CD4-positive, alpha-beta T cell treated with Interleukin-12 subunit alpha and Interleukin-12 subunit beta, for 1 hour (primary cell): ENCODE measurements at places on chromosomes 3 and 15.

- DNase-seq = no peak
Measured at GRCh38 chr3:59046839-59047238, 3.0 kb downstream of the CFAP20DC start.

DNA sequence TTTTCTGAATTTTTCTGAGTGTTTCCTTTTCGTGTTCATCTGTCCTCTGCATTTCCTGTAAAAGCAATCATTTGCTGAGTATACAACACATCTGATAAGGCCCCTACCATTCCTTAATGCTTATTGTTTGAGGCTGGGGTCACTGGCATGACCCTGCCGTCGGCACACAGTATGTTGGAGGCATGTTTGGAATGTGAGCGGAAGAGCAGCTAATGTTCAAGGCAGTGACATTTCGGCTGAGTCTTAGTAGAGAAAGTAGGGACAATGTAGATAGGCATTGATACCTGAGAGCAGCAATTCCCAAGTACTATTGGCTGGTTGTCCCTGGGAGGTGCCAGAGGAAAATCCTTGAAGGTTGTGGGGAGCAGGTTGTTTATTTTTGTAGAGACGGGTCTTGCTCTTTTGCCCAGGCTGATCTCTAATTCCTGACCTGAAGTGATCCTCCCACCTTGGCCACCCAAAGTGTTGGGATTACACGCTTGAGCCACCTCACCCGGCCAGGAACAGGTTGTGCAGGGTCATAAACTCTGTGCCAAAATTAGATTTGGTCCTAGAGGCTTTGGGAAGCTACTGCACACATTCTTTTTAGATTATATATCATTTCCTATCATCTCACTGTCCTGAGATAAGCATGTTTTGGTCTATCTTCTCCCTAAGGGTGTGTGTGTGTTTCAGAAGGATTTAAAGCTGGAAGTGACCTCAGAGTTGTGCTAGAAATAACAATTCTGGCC lies 13.5 kb downstream of the PTPN23 start:
- no peak for DNase-seq

DNA sequence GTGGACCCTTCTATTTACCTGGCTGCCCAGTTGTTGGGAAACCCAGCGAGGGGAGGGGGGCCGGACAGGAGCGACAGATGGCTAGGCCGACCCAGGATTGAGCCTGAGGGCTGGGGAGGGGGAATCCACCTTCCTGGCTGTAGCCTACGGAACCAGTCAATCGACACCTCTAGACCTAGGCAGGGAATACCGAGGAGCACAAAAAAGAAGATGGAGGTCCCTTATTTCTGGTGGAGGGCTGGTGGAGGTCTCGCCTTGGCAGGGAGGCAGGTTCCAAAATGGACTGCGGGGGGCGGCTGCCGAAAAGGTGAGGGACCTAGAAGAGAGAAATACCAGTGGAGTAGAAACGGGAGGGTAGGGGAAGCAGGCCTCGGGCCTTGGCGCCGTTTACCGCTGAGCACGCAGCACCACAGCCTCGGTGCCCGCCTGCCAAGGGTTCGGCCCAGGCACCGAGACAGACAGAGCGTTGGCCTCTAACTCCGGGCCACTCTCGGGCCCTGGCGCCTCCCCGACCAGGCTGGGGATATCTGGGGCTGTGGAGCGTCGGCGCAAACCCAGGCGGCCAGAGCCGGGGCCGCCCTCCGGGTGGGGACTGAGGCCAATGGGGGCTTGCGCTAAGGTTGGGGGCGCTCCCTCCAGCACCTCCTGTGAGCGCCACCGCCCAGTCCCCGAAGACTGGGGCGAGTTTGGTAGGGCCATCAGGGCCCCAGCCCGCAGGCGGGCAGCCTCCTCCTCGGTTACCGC lies 1.6 kb downstream of the ANKRD63 start:
- DNase-seq = no peak

DNA sequence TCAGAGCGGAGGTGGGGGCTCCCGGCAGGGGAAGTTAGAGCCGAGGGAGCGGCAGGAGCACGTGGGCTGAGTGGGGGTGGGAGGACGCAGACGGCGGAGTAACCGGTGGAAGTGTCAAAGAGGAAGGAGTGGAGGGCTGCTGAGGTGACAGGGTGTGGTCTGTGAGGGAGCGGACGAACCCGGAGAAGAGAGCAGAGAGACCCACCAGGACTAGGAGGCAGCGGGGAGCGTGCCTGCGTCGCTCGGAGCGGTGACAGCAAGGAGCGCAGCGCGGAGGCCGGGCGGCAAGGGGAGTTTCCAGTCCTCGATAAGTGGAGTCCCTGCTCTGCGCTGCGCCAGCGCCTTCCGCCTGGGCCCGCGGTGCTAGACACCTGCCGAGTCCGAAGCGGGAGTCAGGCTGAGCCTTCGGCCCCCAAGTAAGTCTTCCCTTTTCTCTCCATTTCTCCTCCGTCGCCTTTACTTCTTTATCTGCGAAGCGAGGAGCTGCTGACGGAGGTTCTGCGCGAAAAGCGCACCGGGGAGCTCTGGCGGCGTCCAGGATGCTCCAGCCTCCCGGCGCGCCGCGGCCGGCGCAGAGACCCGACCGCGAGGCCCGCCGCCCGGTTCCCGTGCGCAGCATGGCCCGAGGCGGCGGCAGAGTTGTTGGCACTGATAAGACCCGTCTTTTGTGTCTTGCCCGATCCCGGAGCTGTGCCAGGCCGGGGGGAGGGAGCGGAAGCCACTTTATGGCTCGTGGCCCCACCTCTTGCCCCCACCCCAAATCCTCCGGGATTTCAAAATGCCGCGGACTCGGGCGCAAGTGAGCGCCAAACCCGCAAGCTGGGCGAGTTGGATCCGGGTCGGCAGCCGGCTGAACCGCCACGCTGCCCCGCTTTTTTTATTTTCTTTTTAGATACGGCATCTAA lies 533.0 kb upstream of the SEMA6D start:
- DNase-seq = no peak

DNA sequence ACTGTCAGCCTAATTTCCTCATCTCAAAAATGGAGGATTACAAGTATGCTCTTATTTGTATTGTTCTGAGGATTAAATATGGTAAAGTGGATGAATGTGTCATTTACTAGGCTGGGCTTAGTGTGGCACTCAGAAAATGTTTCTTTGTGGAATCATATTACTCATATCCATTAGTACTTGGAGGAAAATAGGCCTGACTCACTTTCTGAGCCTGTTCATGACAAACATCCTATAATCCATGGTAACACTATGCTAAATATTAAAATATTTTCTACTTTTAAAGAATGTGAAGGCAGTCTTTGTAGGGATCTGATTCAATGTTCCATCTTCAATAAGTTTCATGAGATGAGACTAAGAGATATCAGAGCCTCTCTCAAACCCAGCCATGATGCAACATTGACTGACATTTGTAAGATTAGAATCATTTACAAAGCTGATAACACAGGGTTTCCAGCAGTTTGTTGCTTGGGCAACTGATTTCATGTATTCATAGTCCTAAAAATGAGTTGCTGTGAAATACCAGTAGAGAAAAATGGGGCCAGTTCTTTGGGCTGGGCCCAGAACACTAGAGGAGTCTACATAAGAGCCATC lies 1048.5 kb downstream of the NTRK3 start:
- DNase-seq = no peak

DNA sequence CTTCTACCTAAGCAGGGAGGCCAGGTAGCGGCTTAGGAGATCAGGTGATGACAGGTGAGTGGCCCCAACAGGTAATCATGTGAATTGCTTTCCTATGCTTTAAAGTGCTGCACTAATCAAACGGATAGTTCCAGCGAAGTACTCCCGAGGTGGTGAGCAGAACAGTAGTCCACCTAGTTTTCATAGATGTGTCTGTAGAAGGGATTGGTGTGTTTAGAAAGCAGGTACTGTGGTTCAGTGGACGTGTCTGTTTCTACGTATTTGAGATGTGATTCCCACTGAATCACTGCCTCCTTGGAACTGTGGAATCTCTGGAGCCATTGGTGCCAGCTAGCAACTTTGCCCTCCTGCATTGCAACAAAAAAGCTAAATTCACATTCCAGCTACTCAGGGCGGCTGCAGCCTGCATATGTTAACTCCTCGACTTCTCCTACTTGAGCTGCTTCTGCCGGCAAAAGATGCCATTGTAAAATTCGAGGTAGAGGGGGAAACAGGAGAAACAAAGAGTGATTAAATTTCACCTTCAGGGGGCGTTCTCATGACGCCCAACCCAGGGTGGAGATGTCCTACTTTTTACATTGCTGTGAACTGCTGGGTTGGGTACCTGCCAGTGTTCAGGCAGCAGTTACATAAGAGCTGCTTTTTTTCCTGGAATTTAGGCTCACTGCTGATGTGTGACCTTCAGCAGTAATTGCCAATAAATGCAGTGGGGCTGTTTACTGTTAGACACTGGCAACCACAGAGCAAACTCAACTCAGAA lies 227.3 kb downstream of the ITPR1 start:
- DNase-seq = peak; percentile 57

GRCh38 chr3:125431391-125431790 lies 56.3 kb upstream of the ZNF148 start:
- DNase-seq = no peak

GRCh38 chr3:123105201-123106189 lies 38.7 kb downstream of the PDIA5 start:
- DNase-seq = no peak

GRCh38 chr3:6770397-6770690 lies 90.6 kb upstream of the GRM7 start:
- no peak for DNase-seq

GRCh38 chr3:186882881-186883685 lies 40.6 kb downstream of the ADIPOQ start:
- no peak for DNase-seq

GRCh38 chr3:181824961-181825360 lies 113.2 kb downstream of the SOX2 start:
- DNase-seq = no peak

- DNase-seq = no peak
Measured at GRCh38 chr3:133691273-133692107, 29.7 kb upstream of the TOPBP1 start.

DNA sequence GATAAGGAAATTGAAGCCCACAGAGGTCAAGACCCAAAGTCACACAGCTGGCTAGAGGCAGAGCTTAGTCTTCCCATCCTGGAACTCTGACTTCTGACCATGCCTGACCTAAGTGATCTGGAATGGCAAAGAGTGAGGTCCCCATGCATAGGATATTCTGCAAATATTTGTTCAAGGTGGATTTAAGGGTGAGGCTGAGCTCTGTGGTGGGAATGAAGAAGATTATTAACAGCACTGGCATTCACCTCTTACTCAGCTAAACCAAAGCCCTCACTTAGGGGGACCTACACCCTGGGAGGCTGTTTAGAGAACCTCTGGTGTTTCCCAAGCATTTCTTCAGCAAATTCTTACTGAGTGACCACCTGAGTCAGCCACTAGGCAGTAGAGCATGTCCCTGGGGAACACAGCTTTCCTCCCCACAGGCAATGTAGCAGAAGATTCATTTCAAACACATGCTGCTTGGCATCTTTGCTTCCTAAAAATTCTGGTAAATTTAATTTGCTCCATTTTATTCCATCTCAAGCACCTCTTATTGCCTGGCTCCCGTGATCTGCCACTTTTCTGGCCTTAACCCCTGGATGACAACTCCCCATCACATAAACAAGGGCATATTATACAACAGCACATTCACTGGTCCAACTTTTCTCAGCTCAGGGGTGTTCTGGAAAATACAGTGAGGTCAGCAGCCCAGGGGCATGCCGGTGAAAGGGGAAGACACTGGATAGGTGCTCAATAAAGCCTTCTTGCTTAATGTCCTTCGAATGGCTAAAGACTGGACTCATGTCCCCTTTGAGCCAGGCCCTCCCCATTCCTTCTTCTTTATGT lies 176.0 kb downstream of the ABHD5 start:
- no peak for DNase-seq

GRCh38 chr3:25938566-25939325 lies 148.9 kb downstream of the OXSM start:
- DNase-seq = no peak

GRCh38 chr3:186492385-186492984 lies 51.7 kb downstream of the CRYGS start:
- no peak for DNase-seq

GRCh38 chr15:52733696-52734255 lies 54.6 kb upstream of the ATOSA start:
- DNase-seq = no peak

DNA sequence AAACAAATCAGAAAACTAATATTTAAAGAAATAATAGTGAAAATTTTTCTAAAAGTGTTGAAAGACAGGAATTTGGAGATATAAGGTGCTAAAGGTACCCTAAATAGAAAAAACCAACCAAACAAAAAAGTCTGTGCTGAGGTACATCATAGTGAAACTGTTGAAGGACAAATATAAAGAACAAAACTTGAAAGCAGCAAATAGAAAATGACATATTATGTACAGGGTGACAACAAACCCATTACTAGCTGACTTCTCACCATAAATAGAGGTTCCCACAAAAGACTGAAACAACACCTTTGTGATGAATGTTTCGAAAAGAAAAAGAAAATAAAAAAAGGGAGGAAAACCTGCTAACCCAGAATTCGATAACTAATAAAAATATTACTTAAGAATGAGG lies 502.5 kb upstream of the NECTIN3 start:
- DNase-seq = no peak

GRCh38 chr3:114294940-114295480 lies 1.2 kb downstream of the TIGIT start:
- DNase-seq = peak; percentile 60

DNA sequence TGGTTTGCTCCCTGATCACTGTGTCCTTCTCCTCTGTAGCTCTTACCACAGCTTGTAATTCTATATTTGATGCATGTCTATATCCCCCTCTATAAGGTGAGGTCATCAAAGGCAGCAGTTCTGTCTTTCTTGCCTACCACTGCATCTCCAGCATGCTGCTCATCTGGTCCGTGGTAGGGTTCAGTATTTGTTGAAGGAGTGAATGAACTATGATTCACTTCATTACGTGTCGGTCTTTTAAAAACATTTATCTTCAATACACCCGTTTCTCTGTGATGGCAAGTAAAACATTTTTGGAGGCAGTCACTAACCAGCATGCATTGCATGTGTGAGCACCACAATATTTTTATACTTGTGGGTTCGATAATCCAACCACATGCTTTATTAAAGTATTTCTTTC lies 27.6 kb downstream of the CHST14 start:
- no peak for DNase-seq

DNA sequence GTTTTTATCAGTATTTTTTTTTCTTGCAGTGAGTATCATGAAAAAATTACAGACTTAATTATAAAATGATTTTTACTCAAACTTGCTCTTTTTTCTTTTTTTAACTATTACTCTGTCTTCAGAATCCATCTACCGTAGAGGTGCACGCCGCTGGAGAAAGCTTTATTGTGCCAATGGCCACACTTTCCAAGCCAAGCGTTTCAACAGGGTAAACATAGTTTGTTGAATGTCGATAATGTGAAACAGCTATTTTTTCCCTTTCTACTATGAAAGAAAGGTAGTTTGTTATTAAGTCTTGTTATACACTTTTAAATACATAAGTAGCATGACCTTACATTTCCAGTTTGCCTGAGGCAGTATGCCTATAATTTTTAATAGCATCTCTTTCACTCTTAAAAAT lies 45.6 kb downstream of the PRKCI start:
- no peak for DNase-seq
